CD4-positive, CD25-positive, alpha-beta regulatory T cell (primary cell): ENCODE measurements at places on chromosomes 4 and X. TPM values are rescaled to one million over a fixed set of nuclear protein-coding genes. Genes with fewer than 3 reads are reported as not detected.

Gene RBMXL3
- polyA plus RNA-seq: not detected

GRCh38 chr4:53037892-53038291, 175.8 kb downstream of the RASL11B start:
- DNase-seq: no peak

DNA sequence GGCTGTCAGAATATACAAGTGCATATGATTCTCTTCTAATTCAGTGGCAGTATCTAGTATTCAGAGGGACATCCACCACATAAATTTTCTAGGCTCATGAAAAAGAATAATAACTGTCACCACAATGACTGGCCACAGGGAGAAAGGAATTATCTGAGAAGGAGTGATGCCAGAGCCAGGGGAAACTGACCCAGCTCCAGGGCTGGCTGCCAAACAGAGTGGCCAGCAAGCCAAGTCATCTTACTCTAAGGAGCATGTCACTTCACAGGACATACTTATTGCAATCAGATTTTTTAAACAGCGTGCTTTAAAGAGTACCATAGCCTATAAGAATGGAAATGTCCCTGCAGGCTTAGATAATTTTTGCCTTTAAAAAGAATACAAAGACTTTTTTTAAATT, 5.8 kb upstream of the SEPTIN11 start:
- DNase-seq: no peak

DNA sequence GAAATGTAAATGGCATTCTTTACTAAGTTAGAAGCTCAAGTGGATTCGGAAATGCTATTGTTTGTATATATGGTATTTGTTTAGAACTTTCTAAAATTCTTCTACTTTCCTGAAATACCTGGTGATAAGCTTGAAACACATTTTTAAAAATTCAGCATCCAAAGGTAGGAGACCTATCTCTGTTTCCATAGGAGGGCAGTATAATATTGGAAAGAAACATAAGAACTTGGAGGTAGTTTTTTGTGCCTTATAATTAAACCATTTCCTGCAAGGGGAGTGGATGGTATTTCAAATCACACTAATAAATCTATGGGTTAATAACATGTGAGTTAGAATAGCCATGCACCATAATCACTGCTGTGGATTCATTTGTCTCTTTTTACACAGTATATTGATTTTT, 217.4 kb upstream of the AADAT start:
- no peak for DNase-seq

DNA sequence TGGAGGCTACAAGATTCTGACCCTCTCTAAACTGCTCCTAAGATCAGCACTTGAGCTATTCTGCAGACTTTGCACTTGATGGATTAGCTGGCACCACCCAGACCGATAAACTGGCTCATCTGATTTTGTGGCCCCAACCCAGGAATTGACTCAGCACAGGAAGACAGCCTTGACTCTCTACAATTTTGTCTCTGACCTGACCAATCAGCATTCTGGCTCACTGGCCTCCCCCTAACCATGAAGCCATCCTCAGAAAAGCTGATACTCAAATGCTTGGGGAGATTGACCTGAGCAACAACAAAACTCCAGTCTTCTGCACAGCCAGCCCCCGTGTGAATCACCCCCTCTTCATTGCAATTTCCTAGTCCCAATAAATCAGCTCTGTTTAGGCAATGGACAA, 195.4 kb upstream of the PPP1R2C start:
- DNase-seq: no peak

DNA sequence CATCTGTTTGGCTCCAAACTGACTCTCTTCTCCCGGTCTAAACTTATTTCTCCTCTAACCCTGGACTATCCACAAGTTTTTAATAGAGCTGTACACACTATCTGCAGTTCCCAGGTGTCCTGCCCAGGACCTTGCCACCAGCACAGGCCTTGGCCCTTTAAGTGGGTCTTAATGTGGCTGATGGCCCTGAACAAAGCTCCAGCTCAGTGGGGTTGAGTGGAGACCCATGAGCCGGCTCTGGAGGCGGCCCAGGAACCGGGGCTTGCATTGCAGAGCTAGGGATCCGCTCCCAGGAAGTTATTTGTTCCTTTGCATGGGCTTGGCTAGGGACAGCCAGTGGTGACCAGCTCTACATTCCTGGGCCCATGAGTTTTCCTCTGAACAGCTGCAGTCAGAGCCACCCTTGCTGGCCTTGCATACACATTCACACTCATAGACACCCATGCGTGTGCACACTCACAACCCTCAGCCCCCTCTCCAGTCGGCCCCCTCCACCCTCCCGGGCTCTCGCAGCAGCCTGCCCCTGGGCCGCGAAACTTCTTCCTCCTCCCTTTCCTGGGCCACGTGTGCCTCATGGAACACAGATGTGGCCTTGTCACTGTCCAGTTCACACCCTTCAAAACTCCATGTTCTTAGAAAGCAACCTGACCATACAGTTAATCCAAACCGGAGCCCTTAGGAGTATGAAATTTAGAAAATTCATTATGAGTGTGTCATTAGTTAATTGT, 58.2 kb downstream of the GPR143 start:
- DNase-seq: no peak

DNA sequence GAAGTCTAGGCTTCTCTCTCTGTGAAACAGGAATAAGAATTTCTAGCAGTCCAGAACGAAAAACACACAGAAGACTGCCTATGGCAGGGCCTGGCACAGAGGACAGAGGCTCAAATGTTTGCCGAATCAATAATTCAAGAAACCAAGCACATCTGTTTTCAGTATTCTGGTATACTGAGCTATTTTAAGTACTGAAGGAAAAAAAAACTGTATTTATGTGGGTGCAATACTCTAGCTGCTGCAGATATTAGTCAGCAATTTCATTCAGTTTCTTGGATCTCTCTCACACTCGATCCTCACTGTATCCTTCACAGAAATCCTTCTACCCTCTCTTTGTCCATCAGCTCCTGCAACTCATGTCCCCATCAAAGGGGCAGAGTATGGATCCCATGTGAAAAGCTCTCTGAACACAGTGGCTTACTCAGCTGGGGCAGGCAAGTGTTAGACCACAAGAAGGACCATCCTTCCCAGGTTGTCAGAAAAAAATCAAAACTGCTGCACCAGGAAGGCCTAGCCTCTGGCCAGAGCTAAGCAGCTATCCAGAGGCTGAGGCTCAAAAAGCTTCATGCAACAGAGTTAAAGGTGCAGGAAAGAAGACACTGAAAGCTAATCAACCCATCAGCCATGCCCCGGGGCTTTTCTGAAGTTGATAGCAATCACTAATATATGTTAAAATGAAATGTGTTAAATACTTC, 9.1 kb upstream of the USO1 start:
- no peak for DNase-seq

DNA sequence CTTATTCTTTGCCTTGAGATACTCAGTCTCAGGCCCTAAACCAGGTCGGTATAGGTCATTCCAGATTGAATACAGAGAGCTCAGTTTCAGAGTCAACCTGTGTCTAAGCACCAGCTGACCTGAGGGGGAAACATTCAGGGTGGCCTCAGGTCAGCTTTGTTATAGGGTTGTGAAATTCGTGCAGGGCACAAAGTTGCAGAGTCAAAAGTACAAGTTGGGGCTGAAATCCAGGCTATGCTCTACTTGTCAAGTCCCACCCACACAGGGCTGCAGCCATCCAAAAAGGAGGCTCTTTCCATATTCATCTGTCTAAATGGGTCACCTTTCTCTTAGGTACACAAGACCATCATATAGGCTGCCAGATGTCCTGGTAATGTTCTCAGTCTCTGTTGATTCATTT, 89.7 kb downstream of the ITIH6 start:
- DNase-seq: no peak
